ENCODE measurements at places on chromosomes 13 and 19. TPM values are rescaled to one million over a fixed set of nuclear protein-coding genes. Genes with fewer than 3 reads are reported as not detected.

The SIX5 gene
- total RNA-seq: 1.0 TPM

The LILRB1 gene
- total RNA-seq: 0.48 TPM

The ZNF260 gene
- 9.7 TPM for total RNA-seq

The TPTE2 gene
- not detected for total RNA-seq

The COMMD6 gene
- total RNA-seq: 188 TPM

The EDDM13 gene
- total RNA-seq: 1.9 TPM

The PLA2G4C gene
- total RNA-seq: 5.5 TPM

The ZNF667 gene
- 0.24 TPM for total RNA-seq

The KIR2DL3 gene
- total RNA-seq: 0.38 TPM

The ZNF414 gene
- 40.1 TPM for total RNA-seq

The JAK3 gene
- 204 TPM for total RNA-seq

The ZNF177 gene
- 0.75 TPM for total RNA-seq

The TTYH1 gene
- 0.58 TPM for total RNA-seq

The SIGLEC12 gene
- not detected for total RNA-seq

The HSPB6 gene
- total RNA-seq: not detected

The CCNE1 gene
- total RNA-seq: 37.3 TPM

The ISOC2 gene
- 15.7 TPM for total RNA-seq

The MARK4 gene
- 25.2 TPM for total RNA-seq

The PABPC3 gene
- 0.60 TPM for total RNA-seq

The ZNF302 gene
- 27.8 TPM for total RNA-seq

The WDR88 gene
- not detected for total RNA-seq

The LCP1 gene
- 1,086 TPM for total RNA-seq

The RGS9BP gene
- 0.22 TPM for total RNA-seq

The MEIOSIN gene
- total RNA-seq: not detected

The GRIK5 gene
- total RNA-seq: 0.38 TPM

The CEACAM3 gene
- not detected for total RNA-seq

The VSIG10L gene
- total RNA-seq: 0.28 TPM

The NCLN gene
- 55.2 TPM for total RNA-seq

The GRK1 gene
- total RNA-seq: not detected

The RNASEH2B gene
- 94.5 TPM for total RNA-seq

The C19orf85 gene
- total RNA-seq: not detected

The ZNF382 gene
- total RNA-seq: 13.5 TPM

The REXO1 gene
- total RNA-seq: 44.5 TPM

The ZNF491 gene
- 1.8 TPM for total RNA-seq

The OVOL3 gene
- total RNA-seq: not detected

The EVI5L gene
- 10.1 TPM for total RNA-seq

The N4BP2L1 gene
- 44.4 TPM for total RNA-seq

The NLRP9 gene
- total RNA-seq: not detected

The CTXN1 gene
- total RNA-seq: not detected

The USHBP1 gene
- total RNA-seq: 0.26 TPM
